Epithelial cell of proximal tubule (primary cell): ENCODE measurements at places on chromosomes 3 and 15. TPM values are rescaled to one million over a fixed set of nuclear protein-coding genes. Genes with fewer than 3 reads are reported as not detected.

Gene TTLL13
- not detected in 2 replicates for total RNA-seq

Gene TMEM108
- 1.4 and 1.7 TPM in 2 replicates for total RNA-seq

Gene LARP6
- 28.8 and 34.8 TPM in 2 replicates for total RNA-seq

Gene DUSP7
- total RNA-seq: 23.7 and 25.9 TPM in 2 replicates

Gene MYZAP
- 0.06 and 0.14 TPM in 2 replicates for total RNA-seq

Gene TMEM207
- not detected in 2 replicates for total RNA-seq

Gene SERPINI2
- not detected in 2 replicates for total RNA-seq

DNA sequence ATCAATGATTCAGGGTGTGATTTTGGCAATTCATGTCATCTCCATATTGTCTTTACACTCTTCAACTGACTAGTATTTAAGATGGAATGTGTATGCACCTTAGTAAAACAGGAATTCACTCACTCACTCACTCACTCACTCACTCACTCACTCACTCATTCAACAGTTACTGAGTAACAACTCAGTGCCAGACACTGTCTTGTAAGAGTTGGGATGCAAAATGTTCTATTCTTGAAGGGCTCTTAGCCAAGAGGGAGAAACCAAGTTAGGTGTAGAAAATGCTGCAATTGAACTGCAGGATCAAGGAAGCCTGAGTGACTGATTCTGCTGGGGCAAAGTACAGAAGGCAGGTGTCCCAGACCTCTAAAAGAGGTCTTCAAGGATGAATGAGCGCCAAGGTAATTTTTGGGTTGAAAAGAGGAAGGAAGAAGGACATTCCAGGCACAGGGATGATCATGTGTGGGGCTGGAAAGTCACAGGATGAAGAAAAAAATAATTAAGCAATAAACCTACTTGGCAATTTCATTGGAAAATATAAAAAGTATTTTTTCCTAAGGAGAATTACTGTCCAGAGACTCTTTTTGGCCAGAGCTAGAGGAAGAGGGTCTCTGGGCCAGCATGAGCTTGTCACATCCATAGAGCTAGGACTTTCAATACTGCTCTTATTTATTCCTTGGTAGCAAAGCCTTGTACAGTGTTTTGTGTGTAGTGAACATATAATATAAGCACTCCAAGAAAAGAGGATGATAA, 58.9 kb upstream of the ETV5 start:
- DNase-seq: no peak

GRCh38 chr3:4831580-4831950, 147.7 kb upstream of the BHLHE40 start:
- DNase-seq: no peak

- no peak for DNase-seq
These were observed at the start of gene CILP for GRCh38 chr15:65210770-65211481. Gene CILP (minus strand): TSS chr15:65211473. CDS start chr15:65209755, 1,718 bp downstream.

GRCh38 chr15:62840526-62841268, 201.8 kb upstream of the TPM1 start:
- no peak for DNase-seq

DNA sequence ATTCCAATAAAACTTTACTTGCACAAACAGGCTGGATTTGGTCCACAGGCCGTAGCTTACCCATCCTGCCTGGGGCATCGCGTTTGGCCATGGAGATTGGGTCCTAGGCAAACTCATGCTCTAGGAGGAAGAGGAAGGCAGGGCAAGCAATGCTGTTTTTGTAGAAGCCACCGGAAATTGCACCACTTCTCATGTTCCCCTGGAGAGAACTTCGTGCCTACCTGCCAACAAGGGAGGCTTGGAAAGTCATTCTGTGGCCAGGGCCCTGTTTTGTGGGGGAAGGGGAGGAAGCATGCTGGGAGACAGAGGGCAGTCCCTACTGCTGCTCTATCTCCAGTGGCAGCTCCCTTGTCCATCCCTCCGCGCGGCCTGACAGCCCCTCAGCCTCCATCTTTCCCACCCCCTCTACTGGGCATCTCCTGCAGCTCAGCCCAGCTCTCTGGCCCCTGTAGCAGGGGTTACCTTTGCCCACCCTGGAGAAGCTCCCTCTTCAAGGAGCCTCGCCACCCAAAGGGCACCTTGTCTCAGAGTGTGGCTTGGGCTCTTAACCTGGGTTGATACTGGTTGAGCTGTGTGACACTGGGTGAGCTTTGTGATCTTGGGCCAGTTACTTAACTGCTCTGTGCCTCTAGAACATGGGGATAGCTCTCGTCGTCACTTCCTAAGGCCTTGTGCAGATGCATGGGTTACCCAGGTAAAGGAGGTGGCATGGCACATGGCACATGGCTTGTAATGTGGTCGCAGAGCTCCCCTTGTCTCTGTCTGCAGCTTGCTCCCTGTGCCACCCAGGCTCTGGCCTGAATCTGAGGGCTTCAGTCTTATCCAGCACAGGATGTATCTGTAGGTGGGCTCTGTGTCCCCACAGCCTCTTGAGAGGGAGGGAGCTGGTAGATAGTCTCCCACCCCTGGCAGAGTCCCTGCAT, 6.1 kb downstream of the ABTB1 start:
- DNase-seq: no peak

- no peak for DNase-seq
These were observed 38.4 kb downstream of the SLMAP start for GRCh38 chr3:57794501-57794900.

GRCh38 chr15:32878869-32879805, 161.3 kb downstream of the GREM1 start:
- DNase-seq: no peak

- no peak for DNase-seq
These were observed 2.3 kb upstream of the VPS18 start for GRCh38 chr15:40891810-40892446.

- DNase-seq: no peak
These were observed 75.6 kb downstream of the BFSP2 start for GRCh38 chr3:133475245-133476010.

DNA sequence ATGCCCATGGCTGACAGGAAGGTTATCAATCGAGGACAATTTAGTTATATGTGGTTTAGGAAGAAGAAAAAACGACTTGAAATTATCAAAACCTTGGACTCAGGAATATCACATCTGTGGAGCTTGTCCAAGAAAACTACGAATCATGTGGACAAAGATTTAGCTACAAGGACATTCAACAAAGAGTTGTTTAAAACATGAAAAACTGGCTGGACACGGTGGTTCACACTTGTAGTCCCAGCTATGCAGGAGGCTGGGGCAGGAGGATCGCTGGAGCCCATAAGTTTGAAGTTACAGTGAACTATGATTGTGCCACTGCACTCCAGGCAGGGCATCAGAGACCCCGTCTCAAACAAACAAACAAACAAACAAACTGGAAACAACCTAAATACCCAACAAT, 142.4 kb downstream of the MAGI1 start:
- DNase-seq: no peak

DNA sequence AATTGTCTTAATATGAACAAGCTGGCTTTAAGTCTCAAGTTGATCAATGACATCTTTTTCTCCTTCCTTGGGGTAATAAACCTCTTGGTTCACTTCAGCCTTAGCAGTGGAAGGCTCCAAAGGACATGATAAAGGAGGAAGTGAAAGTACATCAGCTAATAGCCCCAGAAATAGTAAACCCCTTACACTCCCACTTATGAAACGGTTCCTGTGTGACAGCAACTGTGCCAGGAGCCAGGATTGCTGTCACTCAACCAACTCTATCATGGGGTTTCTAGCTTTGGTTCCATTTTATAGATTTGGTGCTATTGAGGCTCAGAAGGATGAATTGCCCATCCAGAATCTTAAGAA, 216.7 kb downstream of the ABHD5 start:
- no peak for DNase-seq

GRCh38 chr3:172023915-172024314, 15.5 kb upstream of the FNDC3B start:
- DNase-seq: no peak

- DNase-seq: no peak
These were observed 134.3 kb downstream of the NSMCE3 start for GRCh38 chr15:29135309-29135657.

DNA sequence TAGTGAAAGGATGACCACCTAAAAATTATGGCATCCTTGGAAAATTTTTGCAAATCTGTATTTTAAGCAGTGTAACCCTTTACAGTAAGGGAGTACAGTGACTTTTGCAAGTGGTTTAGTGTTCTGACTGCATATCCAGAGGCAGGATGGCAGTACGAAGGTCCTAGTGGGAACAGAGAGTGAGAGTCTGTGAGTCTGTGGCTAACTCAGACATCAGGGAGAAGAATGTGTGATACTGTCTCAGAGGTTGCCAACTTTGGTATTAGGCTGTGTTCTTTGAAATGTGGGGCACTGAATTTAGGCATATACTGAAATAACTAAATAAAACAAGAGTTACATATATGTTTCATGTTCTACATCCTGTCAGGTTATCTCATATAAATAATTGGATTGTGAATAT, 25.7 kb downstream of the PRKCI start:
- DNase-seq: no peak

DNA sequence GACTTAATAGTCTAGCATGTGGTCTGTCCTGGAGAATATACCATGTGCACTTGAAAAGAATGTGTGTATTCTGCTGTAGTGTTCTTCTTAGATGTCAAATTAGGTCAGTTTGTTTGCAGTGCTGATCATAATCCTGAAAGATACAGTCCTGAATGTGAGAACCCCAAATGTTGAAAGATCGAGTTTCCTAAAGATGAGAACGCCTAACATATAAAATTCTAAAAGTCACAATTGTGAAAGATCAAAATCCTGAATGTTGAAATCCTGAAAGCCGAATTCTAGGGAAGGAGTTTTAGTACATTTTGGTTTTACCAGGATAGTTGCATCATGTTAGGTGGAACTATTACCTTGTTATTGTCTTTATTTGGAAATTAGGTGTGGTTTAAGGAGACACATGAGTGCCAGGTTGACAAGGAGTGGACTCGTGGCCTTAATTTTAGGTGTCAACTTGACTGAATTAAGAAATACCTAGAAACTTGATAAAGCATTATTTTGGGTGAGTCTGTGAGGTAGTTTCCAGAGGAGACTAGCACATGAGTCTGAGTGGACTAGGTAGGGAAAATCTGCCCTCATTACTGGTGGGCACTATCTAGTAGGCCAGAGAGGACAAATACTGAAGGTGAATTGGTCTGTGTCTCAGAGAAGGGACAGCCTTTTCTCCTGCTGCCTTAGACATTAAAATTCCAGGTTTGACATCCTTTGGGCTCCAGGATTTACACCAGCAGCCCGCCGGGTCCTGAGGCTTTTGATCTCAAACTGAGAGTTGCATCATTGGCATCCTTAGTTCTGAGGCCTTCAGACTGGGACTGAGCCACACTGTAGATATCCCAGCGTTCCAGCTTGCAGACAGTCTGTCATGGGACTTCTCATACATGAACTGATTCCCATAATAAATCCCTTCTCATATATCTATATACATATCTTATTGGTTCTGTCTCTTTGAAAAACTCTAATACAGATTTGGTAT, 77.1 kb downstream of the LRRC28 start:
- DNase-seq: no peak

- DNase-seq: no peak
These were observed 3.3 kb upstream of the HES1 start for GRCh38 chr3:194132465-194133286.

DNA sequence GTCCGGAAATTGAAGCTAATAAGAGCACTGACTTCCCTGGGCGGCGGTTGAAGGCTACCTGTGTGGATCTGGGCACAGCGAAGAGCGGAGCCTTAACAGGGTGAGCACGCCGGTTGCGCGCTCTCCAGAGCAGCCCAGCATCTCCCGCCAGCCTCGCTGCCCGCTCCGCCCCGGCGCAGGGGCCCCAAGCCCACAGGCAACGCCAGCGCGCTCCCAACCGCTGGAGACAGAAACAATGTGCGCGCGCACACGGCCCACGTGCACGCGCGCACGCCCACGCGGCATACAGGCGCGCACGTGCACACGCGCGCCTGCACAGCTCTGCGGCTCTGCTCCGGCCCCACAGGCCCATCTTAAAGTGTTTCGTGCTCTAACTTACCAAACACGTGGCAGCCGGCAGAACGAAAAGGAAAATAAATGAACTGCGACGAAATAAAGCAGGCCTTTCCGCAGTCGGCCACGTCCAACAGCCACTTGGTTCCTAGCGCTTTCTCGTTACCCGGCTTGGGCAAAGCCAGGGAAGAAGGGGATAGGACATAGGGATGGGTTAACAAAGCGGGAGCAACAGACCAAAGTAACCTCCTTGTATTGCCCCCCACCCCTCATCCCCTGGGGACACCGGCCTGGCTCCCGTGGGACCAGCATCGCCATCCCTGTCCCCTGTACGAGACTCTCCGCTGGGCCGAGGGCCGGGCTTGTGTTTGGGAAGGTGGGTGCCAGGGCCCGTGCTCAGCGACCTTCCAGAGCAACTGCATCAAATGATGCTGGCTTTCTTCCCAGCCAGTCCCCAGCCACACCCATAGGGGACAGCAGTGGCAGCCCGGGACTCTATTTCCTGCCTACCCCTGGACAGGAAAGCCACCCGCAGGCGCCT, 203.7 kb downstream of the ABHD5 start:
- DNase-seq: no peak

DNA sequence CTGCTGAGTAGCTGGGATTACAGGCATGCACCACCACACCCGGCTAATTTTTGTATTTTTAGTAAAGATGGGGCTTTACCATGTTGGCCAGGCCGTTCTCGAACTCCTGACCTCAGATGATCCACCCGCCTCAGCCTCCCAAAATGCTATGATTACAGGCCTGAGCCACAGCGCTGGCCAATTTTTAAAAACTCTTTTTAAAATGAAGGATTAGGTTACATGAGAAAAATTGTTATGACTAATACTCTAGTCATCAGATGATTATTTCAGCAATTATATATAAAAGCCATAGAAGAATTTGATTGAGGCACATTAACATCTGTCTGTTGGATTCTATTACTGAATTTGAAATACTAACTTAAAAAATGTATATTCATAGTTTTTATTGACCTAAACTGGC, 134.1 kb upstream of the MNS1 start:
- no peak for DNase-seq

DNA sequence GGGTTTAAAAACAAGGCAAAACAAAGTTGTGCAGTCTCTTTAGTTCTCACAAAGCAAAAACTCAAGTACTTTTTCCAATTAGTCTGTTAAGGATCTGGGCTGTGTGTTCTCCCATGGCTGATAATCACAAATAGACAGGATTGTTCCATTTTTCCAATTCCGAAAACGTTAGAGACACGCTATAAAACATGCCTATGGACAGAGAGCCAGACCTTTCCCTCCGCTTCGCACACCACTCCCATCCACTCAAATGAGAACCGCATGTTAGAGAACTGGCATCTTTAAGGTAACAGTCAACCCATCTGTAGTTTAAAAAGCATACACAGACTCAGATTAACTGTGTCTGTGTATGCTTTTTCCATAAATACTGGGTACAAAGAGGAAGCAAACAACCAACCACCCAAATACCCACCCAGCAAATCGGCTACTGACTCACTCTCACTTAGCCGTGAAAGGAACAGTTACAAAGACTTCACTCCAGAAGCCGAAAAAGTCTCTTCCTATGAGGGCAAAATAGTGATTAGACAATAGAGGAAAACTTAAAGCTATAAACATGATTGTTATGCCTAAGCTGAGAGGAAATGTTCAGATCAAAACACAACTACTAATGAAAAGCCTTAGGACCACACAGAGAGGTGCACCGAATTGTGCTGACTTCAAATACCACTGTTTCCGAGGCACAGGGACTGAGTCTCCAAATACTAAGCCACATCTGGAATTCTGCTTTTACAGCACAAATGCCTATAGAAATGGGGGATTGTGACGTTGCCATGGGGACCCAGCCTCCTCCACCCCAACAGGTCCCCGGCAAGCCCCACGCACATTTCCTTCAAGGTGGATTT, 36.1 kb downstream of the IL17RD start:
- no peak for DNase-seq

- DNase-seq: no peak
These were observed 17.9 kb upstream of the EHD4 start for GRCh38 chr15:41990243-41990605.

- no peak for DNase-seq
These were observed 202.9 kb upstream of the CADM2 start for GRCh38 chr3:84755860-84756259.

- DNase-seq: no peak
These were observed 220.8 kb downstream of the RPLP1 start for GRCh38 chr15:69673291-69673881.
